NCI-H1694 treated with DMSO at 0.1 percent for 48 hours (cell line): ENCODE measurements at places on chromosomes 7 and 10.

GRCh38 chr10:22704471-22704911, 9.9 kb downstream of the PIP4K2A start:
- DNase-seq: no peak

DNA sequence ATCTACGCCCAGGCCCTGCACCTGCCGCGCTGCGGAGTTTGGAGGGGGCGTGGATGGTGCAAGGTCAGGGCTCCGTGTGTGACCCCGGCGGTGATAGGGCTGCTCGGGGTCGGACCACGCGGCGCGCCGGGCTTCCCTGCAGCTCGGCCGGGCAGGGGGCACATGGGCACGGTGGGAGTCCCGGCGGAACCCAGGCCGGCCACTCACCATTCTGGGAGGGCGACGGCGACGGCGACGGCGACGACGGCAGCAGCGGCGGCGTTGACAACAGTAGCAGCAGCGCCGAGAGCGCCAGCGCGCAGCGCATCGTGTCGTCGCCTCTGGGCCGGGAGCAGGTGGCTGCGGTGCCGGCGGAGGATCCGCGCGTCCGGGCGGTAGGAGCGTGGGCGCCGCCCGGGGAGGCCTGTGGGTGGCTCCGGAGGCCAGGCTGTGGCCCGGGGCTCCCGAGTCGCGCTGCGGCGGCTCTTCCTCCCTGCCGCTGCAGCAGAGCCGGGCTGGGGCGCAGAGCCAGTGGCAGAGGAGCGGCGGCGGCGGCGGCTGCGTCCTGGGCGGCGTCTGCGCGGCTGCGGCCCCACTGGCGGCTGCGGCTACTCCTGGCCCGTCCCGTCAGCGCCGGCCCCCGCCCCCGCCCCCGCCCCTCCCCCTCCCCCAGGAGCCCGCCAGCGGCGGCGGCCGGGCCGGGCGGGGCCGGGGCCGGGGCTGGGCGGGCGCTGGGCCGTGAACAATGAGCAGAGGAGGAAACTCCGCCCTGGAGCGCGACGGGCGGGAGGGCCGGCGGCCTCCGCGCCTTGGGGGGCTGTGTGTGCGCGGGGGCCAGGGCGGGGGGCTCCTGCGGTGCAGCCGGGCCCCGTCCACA, at the start of gene PODXL:
Gene PODXL, minus strand, starts transcription at position 576 of the 856 bp plus-strand sequence. Its CDS starts 269 bp downstream, at position 307.
- DNase-seq: peak; percentile 54

GRCh38 chr10:104844073-104844472, 203.0 kb downstream of the SORCS3 start:
- DNase-seq: no peak

- no peak for DNase-seq
Observed at GRCh38 chr7:105337529-105337928, 51.2 kb downstream of the SRPK2 start.

GRCh38 chr10:88042160-88043100, 179.0 kb downstream of the PTEN start:
- no peak for DNase-seq

GRCh38 chr10:64148607-64149006, 627.4 kb downstream of the REEP3 start:
- no peak for DNase-seq

GRCh38 chr10:60893231-60893630, 50.8 kb downstream of the RHOBTB1 start:
- DNase-seq: no peak

GRCh38 chr7:103343332-103343731, 1.2 kb downstream of the DNAJC2 start:
- DNase-seq: no peak

GRCh38 chr10:266974-267425, 131.7 kb downstream of the ZMYND11 start:
- no peak for DNase-seq

DNA sequence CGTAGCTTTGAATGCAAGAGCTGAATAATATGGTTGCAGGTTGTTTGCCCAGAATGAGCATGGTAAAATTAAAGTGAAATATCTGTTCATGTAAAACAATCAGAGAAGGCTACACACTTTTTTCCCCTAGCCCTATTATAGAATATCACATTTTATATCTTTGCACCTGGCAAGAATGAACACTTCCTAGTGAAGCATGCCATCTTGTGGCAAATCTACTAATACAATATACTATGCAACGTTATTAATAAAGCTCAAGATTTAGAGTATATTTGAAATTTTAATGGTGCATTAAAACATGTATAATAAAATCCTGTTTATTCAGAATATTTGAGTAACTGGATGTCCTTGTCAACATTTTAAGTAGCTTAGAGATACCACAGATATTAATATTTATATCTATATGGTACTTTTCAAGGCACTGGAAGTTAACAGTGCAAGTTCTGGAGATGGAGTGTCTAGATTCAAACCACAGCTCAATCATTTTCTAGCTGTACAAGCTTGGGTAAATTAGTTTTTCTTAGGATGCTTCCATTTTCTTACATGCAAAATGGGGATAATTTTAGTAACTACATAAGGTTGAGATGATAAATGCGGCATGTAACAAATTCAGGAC, 643.1 kb upstream of the SEMA3D start:
- DNase-seq: peak; percentile 68

- no peak for DNase-seq
Observed at GRCh38 chr7:68216051-68216450, 1219.4 kb downstream of the TYW1 start.

DNA sequence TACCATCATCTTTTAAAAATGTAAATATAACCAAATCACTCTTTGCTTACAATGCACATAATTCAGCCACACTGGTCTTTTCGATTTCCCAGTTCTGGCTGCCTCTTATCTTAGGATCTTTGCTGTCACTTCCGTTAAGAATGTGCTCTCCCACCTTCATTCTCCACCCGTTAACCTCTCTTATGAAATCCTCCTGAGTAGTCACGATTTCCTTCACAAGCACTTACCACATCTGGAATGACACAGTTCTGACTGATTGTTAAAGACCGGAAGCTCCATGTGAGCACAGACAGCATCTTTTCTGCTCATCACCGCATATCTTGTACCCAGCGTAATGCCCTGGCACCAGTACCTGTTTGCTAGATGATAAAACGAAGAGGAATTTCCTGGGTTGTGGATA, 84.3 kb downstream of the CUL2 start:
- no peak for DNase-seq

- no peak for DNase-seq
Observed at GRCh38 chr10:74179111-74179710, 28.2 kb downstream of the ADK start.

GRCh38 chr7:130945411-130945811, 211.4 kb upstream of the KLF14 start:
- DNase-seq: no peak

GRCh38 chr10:71067098-71067740, 145.2 kb upstream of the UNC5B start:
- DNase-seq: no peak

DNA sequence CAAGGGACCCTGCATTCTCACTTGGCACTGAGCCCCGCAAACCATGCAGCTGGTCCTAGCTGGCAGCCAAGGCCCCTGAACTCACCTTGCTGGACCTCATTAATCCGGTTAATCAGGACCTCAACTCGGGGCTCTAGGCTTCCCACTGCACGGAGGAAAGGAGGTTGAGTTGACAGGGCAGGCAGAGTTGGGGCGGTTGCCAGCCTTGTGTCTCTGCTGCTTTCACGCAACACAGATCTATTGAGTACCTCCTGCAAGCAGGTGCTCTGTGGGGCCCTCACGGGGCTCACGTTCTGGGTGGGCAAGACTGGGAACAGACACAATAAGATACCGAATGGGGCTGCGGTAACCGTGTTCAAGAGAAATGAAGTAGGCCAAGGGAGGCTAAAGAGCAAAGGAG, 6.2 kb downstream of the SYCE1 start:
- DNase-seq: no peak

- no peak for DNase-seq
Observed at GRCh38 chr7:123738356-123738755, 10.4 kb downstream of the WASL start.

GRCh38 chr10:46288601-46289206, 1.9 kb downstream of the ANTXRL start:
- DNase-seq: no peak

DNA sequence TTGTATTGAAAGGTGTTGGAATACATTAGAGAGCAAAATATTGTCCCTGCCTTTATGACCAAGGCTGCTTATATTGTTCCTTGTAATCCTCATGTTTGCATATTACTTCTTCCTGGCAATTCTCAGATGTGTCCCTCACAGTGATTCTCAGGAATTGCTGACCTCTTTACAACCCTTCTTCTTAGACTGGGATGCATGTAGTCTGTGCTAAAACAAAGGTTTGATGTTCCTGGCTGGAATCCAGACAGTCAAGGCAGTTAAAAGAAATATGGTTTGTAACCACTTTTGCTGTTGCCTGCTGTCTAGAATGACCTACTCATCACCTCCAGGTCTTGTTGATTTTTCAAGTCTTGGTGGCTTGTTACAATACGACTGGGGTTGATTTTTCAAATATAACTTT, 367.6 kb downstream of the HGF start:
- DNase-seq: no peak

- no peak for DNase-seq
Observed at GRCh38 chr10:105843786-105844185, 1202.7 kb downstream of the SORCS3 start.

DNA sequence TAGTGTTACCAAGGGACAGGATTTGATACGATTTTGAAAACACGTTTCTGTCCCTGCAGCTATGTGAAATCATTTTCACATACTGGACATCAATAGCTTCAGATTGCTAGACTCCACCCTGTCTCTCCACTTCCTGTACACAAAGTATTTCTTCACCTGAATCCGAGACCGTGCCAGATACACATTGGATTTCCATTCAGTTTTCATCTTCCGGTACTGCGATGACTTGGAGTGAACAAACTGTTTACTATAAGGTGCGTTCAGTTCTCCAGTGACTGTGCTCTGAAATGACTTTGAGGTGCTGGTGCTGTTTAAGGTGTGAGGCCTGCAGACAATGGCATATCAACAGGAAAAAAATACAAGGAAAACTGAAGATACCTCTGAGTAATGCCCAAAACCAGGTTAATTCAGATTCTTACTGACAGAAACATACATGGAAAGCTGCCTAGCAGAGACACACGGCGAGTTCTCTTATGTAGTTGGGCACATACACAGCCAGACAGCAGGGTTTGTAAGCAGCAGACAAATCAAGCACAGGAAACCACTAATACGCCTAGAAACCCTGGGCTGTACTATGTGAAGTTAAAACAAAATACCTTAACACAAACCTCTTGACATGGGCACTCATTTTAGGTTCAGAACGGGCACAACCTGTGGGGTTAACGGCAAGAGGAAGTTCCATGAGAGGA, 119.2 kb downstream of the GALNT11 start:
- DNase-seq: no peak

DNA sequence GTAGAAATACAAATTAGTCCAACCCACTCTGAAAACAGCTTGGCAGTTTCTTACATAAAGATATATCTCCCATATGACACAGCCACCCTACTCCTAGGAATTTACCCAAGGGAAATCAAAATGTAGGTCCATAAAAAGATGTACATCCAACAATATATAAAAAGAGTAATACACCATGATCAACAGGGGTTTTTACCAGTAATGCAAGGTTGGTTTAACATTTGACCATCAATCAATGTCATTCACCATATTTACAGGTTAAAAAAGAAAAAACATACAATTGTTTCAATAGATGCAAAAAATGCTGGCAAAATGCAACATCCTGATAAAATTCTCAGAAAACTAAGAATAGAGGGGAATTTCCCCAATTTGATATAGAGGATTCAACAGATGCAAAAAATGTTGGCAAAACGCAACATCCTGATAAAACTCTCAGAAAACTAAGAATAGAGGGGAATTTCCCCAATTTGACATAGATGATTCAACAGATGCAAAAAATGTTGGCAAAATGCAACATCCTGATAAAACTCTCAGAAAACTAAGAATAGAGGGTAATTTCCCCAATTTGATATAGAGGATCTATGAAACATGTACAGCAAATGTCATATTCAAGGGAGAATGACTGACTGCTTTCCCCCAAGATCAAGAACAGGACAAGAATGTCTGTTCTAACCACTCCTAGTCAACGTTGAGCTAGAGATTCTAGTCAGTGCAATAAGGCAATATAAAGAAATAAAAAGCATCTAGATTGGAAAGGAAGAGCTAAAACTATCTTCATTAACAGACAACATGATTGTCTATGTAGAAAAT, 13.7 kb downstream of the ADAP1 start:
- DNase-seq: no peak

DNA sequence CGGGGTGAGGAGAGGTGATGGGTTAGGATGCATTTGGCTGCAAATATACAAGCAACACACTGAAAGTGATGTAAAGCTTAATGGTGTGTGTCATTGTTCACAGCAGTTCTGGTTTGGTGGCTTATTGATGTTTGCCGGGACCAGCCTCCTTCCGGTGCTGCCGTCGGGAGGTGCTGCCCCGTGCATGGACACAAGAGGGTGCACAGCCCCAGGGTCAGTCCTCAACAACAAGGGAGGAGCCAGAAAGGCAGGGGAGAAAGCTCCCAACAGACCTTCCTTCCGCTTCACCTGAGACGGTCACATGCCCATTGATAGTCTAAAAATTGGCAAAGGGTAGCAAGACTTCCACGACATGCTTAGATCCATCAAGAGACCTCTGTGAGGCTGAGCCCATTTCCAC, 9.5 kb downstream of the RNF32 start:
- no peak for DNase-seq

DNA sequence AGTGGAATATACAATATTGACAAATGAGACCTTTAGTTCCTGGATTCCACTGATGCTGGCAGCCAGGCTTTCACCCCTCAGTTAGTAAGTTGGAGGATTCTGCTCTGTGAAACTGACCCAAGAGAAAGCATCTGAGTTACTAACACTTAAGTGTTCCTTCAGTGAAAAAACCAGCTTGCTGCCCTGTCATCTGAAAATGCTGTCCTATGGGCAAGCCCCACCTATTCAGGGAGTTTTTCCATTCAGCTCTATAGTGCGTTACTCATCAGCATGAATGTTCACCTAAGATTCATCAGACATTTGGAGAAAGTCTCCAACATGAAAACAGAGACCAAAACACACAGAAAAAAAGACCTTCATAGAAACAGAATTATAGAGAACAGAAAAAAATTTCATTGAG, 37.9 kb downstream of the PRPF18 start:
- DNase-seq: no peak

GRCh38 chr7:22108151-22108845, 162.6 kb upstream of the CDCA7L start:
- DNase-seq: no peak

DNA sequence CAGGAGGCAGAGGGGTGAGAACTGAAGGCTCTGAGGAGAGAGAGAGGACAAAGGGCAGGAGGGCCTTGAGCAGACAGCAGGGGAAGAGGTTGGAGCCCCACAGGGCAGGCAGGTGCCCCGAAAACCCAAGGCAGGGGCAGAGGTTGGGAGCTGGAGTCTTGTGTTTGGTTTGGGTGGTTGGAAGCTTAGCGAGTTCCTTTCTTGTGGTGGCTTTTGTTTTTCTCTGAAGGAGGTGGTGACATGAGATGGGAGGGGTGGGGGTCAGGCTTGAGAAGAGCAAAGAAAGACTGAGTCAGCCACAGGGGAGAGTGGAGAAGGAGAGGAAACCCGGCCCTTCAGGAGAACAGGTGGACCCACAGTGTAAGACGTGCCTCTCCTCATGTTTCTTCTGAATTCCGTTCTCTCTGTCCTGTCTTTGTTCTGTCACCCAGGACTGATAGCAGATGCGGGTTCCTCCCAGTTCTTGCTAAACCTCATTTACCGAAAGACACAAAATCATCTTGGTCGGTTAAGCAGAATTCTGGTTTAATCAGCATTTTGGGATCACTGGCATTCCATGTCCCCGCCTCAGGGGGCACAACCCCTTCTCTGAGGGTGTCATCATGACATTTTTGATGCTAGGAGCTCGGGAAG, 95.3 kb downstream of the INSYN2A start:
- no peak for DNase-seq

GRCh38 chr7:49443515-49443914, 329.9 kb upstream of the VWC2 start:
- DNase-seq: no peak

GRCh38 chr7:117808910-117809705, 64.1 kb downstream of the CTTNBP2 start:
- no peak for DNase-seq
